ENCODE measurements at places on chromosomes 1 and 21.

DNA sequence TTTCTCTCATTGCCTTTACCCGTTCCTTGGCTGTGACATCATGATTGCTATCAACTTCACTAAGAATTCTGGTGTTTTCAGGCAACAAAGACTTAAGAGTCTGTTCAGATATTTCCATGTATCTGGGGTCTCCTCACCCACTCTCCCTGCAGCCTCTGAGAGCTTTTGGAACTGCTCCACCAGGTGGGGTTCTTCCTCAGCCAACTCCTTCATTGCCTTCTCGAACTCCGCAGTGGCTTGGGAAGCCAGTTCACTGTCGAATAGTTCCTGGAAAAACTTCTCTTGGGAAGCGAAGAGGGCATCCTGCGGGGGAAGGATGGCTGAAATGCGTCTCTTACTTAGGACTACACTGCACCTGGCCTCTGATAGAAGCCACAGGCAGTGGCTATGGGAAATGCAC, 2.1 kb downstream of the PEX19 start:
- DNase-seq = no peak

DNA sequence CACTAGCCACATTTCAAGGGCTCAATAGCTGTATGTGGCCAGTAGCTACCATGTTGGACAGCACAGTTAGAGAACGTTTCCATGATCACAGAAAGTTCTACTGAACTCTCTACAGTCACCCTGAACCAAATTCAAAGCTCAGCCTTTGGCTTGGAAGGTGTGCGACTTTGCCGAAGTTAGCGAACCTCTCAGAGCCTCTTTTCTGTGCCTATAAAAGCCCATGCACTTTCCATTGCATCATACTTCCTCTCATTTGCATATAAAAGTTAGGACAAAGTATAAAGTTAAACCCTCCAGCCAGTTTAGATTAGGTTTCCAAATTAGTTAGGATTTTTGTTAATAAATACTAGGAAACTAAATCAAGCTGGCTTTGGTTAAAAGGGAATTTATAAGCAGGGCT, 4.7 kb upstream of the SLC1A7 start:
- no peak for DNase-seq

GRCh38 chr21:24470852-24471251, 1136.4 kb downstream of the MRPL39 start:
- no peak for DNase-seq

DNA sequence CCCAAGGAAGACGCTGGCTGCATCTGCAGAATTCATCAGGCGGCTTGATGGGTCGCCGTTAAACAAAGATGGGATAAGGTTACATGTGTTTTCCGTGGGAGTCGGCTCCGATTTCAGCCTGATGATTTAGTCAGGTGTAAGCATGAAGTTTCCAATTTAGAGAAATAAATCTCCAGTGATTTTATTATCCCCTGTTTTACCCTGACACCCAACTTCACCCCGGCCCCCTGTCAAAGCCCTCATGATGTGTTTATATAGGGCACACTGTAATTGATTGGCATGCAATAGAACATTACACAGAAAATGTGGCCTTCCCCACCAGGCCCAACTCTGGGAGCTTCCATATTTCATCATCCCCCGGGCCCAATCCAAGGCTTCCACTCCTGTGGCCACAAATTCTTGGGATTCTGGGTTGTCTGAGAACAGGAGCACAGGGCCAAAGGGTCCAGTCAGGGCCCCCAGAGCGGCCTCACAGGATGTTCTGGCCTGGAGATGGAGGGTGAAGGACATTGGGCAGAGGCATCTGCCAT, 72.5 kb downstream of the FOXD2 start:
- DNase-seq = no peak

DNA sequence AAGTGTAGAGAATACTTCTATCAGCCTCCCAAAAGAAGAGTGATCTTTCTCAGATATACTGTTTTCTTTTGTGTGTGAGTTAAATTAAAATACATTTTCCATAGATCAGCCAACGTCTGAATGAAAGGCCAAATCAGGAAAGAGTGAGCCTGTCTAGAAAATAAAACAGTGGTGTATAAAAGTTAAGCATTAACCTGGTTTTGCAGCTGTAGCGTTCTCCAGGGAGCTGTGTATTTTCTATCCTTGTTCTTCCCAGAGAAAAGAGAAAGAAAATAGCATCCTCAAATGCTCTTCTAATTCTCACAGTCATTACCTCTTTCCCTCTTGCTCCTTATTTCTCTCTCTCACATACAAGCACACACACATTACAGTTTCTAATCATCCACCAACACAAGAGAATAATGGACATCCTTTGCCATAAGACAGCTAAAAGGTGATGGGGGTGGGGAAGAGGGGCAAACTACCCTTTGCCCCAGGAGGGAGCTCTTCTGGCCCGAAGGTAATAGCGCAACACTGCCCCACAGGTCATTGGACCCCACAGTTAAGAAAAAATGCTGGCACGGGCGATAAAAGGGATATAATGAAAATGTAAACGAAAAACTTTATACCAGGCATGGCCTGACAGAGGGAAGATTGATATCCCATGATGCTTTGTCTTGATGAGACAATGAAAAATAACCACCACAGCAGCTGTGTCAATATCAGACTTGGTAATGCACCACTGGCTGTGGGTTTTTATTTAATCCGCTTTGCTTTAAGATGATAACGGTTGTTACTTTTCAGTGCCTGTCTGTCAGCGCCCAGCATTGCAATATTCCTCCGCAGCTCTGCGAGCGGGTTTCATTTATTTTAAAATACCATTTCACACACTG, 150.3 kb downstream of the NUF2 start:
- DNase-seq = no peak

DNA sequence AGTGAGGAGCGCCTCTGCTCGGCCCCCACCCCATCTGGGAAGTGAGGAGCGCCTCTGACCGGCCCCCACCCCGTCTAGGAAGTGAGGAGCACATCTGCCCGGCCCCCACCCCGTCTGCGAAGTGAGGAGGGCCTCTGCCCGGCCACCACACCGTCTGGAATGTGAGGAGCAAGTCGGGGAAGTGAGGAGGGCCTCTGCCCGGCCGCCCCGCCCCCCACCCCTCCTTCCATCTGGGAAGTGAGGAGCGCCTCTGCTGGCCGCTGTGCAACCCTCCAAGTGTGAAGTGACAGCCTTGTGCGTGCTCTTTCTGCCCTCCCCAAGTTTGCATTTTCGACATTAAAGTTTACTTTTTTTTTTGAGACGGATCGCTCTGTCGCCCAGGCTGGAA, 5.1 kb upstream of the ZZZ3 start:
- no peak for DNase-seq

DNA sequence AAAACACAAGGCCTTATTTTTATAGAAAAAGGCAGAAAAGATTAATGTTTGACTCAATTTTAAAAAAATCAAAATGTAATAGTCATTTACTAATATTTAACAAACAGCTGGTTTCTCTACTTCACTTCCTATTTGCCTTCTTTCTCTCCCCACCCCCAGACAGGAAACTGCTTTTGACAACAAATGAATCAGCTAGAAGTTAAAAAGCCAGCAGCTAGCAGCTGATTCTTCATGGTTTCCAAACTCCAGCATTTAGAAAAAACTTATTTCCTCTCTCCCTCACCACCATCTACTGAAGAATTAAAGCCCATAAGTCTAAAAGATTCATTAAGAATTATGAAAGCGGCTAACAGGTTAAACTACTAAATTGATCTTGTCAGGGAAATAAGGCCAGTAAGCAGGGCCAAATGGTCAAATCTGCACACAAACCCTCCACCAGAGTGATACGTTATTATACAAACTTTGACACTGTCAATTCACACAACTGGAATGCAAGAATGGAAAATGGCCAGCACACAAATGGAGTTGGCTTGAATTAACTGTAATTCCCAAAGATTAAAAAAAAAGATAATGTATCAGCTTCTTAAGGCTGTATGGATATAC, 4.0 kb downstream of the WDR26 start:
- no peak for DNase-seq

- no peak for DNase-seq
Measured at GRCh38 chr1:54815086-54815876, 14.2 kb upstream of the TTC22 start.

DNA sequence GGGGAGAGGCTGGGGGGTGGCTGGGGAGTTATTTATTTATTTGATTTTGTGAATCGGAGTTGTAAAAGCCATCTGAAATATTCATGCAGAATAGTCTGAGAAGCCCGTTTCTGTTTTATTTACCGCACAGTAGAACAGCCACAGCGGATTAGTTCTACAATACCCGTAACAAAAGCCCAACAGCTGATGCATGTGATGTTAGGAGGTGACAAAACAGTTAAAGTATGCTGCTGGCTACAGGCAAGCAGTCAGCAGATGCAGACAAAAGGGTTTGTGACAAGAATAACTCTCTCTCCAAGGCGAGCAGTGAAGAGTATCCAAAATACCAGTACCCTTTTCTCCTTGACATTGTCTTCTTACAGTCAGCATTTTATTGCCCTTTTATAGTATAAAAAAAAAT, 42.0 kb downstream of the PROX1 start:
- DNase-seq = no peak

- DNase-seq = no peak
Measured at GRCh38 chr1:160208557-160209320, 3.6 kb downstream of the PEA15 start.

GRCh38 chr1:104403883-104404282, 654.2 kb downstream of the AMY1C start:
- no peak for DNase-seq
